ENCODE measurements at places on chromosomes 1 and 21. TPM values are rescaled to one million over a fixed set of nuclear protein-coding genes. Genes with fewer than 3 reads are reported as not detected.

DNA sequence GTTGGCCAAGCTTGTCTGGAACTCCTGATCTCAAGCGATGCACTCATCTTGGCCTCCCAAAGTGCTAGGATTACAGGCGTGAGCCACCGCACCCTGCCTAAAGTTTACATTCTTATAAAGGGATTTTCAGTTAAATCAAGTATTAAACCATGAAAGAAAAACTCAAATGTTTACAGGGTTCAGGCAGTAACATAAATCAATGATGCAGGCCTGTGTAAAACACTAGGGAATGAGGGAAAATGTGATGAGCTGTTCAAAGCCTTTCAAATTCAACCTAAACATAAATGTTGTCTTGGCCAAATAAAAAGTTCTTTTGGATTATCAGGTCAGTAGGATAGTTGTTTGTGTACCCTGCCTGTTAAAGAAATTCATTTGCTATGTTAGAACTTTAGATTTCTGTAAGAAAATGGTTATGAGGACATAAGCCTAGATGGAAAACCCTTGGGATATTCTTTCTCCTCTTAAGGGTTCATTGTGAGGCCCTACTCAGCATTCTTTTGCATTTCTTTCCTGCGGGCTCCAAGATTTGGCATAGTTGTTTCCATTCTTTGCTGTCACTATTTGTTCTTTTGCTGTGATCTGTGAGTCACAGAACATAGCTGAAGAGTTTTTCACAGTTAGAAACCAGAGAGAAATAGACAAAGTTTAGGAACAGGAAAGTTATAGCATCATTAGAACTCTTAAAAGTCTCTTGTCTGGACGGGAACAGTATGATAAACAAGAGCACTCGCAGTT is 8.9 kb upstream of the ZRANB2 start:
- no peak overlapping the region for H3K4me3 ChIP-seq
- H3K27me3 ChIP-seq, result no peaks in the 10 kb centered on the region
- H3K36me3 ChIP-seq, result no peaks in the 10 kb centered on the region
- no peak for DNase-seq

DNA sequence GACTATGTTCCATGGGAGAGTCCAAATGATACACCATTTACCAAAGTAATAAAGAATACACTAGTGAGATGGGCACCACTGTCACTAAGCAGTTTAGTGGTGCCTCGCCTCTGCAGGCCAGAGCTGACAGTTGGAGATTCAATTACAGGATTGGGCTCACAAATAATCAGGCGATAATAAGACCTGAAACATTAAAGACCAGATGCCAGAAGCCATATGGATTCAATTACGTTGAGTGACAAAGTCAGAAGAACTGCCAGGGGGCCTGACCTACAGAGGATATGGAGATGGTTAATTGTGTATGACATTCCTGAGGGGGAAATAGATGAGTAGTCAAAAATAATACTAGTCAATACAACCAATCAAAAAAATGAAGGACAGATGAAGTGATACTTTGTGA is 65.2 kb upstream of the ST6GALNAC5 start:
- DNase-seq, result no peak
- H3K27ac ChIP-seq, result no peak overlapping the region
- H3K27me3 ChIP-seq, result no peaks in the 10 kb centered on the region

- H3K36me3 ChIP-seq, result peaks cover 6% of the 10 kb centered on the region
- no peaks in the 10 kb centered on the region for H3K27me3 ChIP-seq
- no peak for DNase-seq
- peaks cover 3% of the 10 kb centered on the region for H3K4me1 ChIP-seq
- no peak overlapping the region for H3K4me3 ChIP-seq
- no peak overlapping the region for H3K27ac ChIP-seq
Measured at GRCh38 chr1:226635456-226635941, 86.9 kb downstream of the STUM start.

DNA sequence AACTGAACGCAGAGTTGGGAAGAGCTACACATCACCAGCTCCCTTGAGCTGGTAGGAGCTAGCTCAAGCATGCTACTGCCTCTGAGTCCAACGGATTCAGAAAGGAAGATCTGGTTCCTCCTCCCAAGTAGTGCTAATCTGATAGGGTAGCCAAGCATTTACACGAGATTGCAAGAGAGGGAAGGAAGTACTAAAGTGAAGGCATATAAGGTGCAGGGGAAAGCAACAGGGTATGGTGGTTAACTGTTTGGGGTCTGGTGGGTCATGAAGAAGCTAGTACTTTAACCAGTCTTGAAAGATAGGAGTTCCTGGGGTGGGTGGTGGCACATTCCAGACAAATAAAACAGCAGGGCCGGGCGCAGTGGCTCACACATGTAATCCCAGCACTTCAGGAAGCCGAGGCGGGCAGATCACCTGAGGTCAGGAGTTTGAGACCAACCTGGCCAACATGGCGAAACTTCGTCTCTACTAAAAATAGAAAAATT is 20.2 kb upstream of the ZNF436 start:
- H3K4me3 ChIP-seq, result no peak overlapping the region
- no peak for DNase-seq
- no peaks in the 10 kb centered on the region for H3K36me3 ChIP-seq
- peaks cover 14% of the 10 kb centered on the region for H3K4me1 ChIP-seq
- H3K27me3 ChIP-seq, result no peaks in the 10 kb centered on the region
- no peak overlapping the region for H3K27ac ChIP-seq

DNA sequence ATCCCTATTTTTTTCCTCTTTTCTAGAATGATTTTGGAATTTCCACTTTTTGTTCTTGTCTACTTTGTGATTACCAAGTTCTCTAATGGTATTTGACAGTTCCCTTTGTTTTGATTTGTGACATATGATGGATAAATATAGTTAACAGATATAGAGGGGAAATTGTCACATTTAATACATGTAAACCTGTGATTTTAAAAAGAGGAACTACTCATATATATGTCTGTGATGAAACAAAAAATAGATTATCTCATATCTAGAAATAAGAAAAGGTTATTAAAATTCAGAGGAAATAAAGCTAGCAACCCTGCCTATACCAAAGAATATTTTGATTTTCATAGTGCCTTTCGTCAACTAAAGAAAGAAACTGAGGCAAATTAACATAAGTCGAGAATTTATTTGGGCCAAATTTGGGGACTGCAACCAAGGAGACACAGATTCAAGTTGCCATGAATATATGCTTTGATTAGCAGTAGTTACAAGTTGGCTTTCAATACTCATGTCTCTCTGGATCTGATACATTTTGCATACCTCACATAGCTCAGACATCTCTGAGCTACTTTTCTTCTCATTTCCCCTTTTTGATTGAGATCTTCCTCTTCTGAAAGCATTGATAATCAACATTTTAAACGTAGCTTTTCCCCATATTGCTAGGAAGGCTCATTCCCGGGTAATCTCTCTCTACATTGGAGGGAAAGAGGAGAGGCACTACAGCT is 15.6 kb upstream of the C21orf91 start:
- DNase-seq, result no peak
- H3K36me3 ChIP-seq, result no peaks in the 10 kb centered on the region
- no peak overlapping the region for H3K27ac ChIP-seq
- H3K27me3 ChIP-seq, result no peaks in the 10 kb centered on the region
- no peak overlapping the region for H3K4me3 ChIP-seq

- no peak overlapping the region for H3K27ac ChIP-seq
- H3K4me1 ChIP-seq, result no peaks in the 10 kb centered on the region
- H3K27me3 ChIP-seq, result no peaks in the 10 kb centered on the region
- H3K4me3 ChIP-seq, result no peak overlapping the region
Measured at GRCh38 chr1:220803401-220804201, 16.9 kb downstream of the MTARC1 start.

DNA sequence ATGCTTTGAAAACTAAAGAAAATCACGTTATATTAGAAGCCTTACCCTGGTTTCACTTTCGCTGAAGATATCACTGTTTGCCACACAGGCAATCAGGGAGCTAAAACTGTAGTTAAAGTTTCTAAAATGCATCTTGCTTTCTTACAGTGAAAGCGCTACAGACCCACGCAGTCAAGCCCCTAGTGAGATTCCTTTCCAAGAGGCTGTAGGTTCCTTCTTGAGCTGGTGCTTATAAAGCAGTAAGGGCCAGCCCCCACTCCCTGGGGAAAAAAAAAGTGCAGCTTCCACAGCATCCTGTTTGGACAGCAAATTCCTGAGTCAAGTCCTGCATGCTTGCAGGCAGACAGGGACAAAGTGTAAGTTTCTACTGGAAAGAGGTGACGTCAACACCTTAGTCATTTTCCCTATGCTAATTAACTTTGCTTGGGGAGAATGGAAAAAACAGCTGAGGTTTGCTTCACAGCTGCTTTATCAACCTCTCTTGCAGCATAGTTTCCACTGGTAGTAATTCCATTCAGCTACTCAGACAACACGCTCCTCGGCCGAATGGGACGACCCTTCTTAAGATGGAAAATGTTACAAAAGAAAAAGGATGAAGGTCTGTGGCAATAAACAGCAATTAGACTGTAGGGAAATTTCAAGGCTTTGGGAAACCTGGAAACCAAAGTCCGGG is 14.7 kb upstream of the KCNE1 start:
- peak overlapping the region; percentile 92 for H3K27ac ChIP-seq
- H3K27me3 ChIP-seq, result no peaks in the 10 kb centered on the region
- H3K4me3 ChIP-seq, result peak overlapping the region; percentile 39
- peaks cover 7% of the 10 kb centered on the region for H3K4me1 ChIP-seq

GRCh38 chr1:239744851-239745250 is 346.8 kb upstream of the FMN2 start:
- no peak for DNase-seq
- H3K4me3 ChIP-seq, result no peak overlapping the region
- no peaks in the 10 kb centered on the region for H3K36me3 ChIP-seq
- H3K27me3 ChIP-seq, result no peaks in the 10 kb centered on the region
- H3K27ac ChIP-seq, result no peak overlapping the region

- no peak overlapping the region for H3K27ac ChIP-seq
- H3K36me3 ChIP-seq, result no peaks in the 10 kb centered on the region
- H3K27me3 ChIP-seq, result no peaks in the 10 kb centered on the region
- no peaks in the 10 kb centered on the region for H3K4me1 ChIP-seq
- no peak overlapping the region for H3K4me3 ChIP-seq
Measured at GRCh38 chr21:26091480-26092018, 79.0 kb downstream of the APP start.

DNA sequence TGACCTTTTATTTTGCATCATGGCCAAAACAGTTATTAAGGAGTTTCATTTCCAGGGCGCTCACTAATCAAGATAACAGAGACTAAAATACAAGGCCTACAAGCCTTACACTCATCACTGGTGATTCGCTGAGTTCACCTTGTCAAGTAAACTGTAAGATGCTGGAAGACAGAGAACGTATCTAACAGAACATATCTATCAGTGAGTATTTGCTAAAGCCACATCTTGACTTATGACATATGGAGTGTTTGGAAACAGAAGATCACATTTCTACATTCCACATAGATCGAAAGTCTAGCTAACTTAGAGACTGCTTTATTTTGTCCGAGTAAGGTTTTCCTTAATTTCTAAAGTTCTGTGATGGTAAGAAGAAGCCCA is 506.5 kb downstream of the SMYD3 start:
- peaks cover 18% of the 10 kb centered on the region for H3K4me1 ChIP-seq
- no peaks in the 10 kb centered on the region for H3K36me3 ChIP-seq
- no peaks in the 10 kb centered on the region for H3K27me3 ChIP-seq
- no peak overlapping the region for H3K27ac ChIP-seq
- no peak overlapping the region for H3K4me3 ChIP-seq

- no peak overlapping the region for H3K27ac ChIP-seq
- no peaks in the 10 kb centered on the region for H3K36me3 ChIP-seq
- H3K4me3 ChIP-seq, result no peak overlapping the region
- H3K27me3 ChIP-seq, result no peaks in the 10 kb centered on the region
- no peak for DNase-seq
- peaks cover 7% of the 10 kb centered on the region for H3K4me1 ChIP-seq
Measured at GRCh38 chr1:39623053-39623452, 16.4 kb downstream of the HEYL start.

GRCh38 chr1:37793773-37794371 is at the start of gene MANEAL:
MANEAL (plus strand) TSS chr1:37793847; CDS start chr1:37794183, 336 bp downstream.
- no peaks in the 10 kb centered on the region for H3K36me3 ChIP-seq
- H3K27ac ChIP-seq, result no peak within 1 kb of the TSS
- DNase-seq, result peak; percentile 42
- H3K4me3 ChIP-seq, result peak within 1 kb of the TSS; percentile 46
- H3K4me1 ChIP-seq, result peaks cover 11% of the 10 kb centered on the region

- H3K4me3 ChIP-seq, result no peak overlapping the region
- DNase-seq, result no peak
- H3K4me1 ChIP-seq, result no peaks in the 10 kb centered on the region
- H3K36me3 ChIP-seq, result no peaks in the 10 kb centered on the region
- H3K27ac ChIP-seq, result no peak overlapping the region
Measured at GRCh38 chr1:158649052-158649451, 37.5 kb downstream of the SPTA1 start.

DNA sequence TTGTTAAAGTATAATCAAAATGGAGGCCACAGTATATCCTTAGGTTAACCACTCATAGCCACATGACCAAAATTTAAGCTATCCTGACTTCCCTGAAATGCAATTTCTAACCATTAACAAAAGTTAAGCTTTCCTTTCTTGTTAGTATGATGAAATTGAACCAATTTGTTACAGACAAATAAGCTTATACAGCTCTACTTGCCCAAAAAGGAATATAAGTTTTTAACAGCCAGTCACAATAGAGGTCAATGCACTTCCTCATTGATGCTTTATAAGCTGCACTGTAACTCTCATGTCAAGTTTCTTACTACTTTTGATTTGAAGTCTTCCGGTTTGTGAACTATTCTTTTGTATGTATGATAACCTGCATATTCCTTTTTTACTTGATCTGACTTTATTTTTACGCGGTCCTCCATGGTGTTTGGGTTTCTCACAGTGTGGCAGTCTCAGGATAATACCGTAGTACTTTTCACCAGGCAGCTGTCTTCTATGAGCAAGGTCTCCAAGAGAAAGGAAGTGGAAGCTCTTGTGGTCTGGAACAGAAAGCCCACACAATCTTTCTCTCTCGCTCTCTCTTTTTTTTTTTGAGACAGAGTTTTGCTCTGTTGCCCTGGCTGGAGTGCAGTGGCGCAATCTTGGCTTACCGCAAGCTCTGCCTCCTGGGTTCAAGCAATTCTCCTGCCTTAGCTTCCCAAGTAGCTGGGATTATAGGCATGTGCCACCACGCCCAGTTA is 331.6 kb downstream of the SRGAP2C start:
- H3K4me3 ChIP-seq, result no peak overlapping the region
- peaks cover 6% of the 10 kb centered on the region for H3K27me3 ChIP-seq
- no peak for DNase-seq
- peaks cover 10% of the 10 kb centered on the region for H3K4me1 ChIP-seq

DNA sequence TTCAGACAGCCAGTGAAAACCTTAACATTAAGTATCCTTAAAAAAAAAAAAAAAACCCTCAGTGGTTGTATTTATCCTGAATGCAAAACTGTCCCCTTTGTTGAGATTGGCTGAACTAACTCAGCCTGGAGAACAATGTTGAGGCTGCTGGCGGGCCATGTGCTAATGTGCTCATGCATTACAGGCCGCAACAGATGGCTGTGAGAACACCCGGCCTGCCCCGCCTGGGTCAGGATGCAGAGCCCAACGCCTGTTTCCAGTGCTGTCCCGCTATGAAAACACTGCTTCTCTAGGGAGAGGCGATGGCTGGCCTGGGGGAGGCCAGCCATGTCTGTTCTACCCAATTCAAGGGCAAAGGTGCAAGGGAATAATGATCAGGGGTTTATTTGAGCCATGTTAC is 13.8 kb downstream of the OLIG2 start:
- H3K36me3 ChIP-seq, result no peaks in the 10 kb centered on the region
- no peak for DNase-seq
- H3K4me1 ChIP-seq, result no peaks in the 10 kb centered on the region
- H3K4me3 ChIP-seq, result no peak overlapping the region
- H3K27ac ChIP-seq, result no peak overlapping the region

Gene LRRC71
- total RNA-seq, result not detected

Gene KCNA3
- 0.78 TPM for total RNA-seq

Gene SPATC1L
- total RNA-seq, result 6.6 TPM

Gene THEMIS2
- total RNA-seq, result 36.0 TPM

Gene KRTAP12-2
- total RNA-seq, result 0.89 TPM

Gene FOXD2
- total RNA-seq, result 0.11 TPM

Gene KRTAP19-1
- total RNA-seq, result not detected

Gene MRPL9
- 57.2 TPM for total RNA-seq

Gene SNRPE
- 21.9 TPM for total RNA-seq

Gene GPATCH2
- total RNA-seq, result 39.6 TPM

Gene OR2L13
- not detected for total RNA-seq

Measured in thyroid gland (tissue), 4 donors.